ENCODE measurements at places on chromosomes 4 and X.

GRCh38 chr4:153759407-153760316 lies at the start of gene RNF175:
RNF175 (minus strand) TSS chr4:153760024; CDS start chr4:153759862, 162 bp downstream.
- DNase-seq: no peak

GRCh38 chrX:37846934-37847732 lies at the start of gene DYNLT3:
DYNLT3 (minus strand) TSS chrX:37847571; CDS start chrX:37847510, 61 bp downstream.
- DNase-seq: peak; percentile 78

GRCh38 chrX:39477762-39478120 lies 620.0 kb downstream of the BCOR start:
- DNase-seq: peak; percentile 9

DNA sequence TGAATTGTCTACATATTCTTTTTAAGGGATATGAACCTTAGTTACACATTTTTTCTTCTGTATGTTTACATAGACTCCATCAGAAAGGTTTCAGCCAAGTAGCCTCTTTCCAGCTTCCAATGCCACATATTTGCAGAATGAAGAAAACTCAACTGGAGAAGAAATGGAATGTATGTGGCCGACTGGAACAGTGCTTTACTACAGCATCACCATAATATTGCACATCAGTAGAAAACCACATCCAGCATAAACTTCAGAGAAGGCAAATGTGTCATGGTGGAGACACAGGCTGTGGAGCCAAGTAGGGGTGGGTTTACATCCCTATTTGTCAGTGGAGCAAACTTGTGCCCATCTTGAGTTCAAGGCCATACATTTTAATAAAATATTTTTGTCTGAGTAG lies 204.8 kb upstream of the LDB2 start:
- no peak for DNase-seq

GRCh38 chrX:74340051-74340450 lies 36.1 kb downstream of the ZCCHC13 start:
- DNase-seq: no peak

- DNase-seq: no peak
Observed at GRCh38 chrX:10756441-10756840, 136.1 kb upstream of the MID1 start.

DNA sequence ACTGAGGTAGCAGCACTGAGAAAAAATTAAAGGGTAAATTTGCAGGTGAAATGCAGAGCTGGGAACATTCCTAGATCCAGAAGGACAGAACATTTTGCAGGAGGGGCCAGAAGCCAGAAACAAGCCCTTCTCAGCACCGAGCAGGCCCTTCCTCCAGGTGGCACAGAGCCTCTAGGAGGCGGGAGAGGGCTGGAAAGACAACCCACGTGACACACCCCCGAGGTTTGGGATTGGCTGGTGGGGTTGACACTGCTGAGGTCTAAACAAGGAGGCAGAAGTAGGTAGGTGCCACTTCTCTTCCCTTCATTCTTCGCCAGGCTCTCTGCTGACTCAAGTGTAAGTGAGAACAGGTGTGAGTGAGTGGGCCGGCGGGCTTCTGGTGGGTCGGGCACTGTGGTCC lies at the start of gene PAGE4:
Gene PAGE4 (plus strand): TSS at position 288 of the 400 bp plus-strand sequence. CDS start 1,126 bp downstream, outside the sequence.
- no peak for DNase-seq

GRCh38 chr4:188316391-188316790 lies 177.2 kb downstream of the TRIML1 start:
- DNase-seq: no peak

DNA sequence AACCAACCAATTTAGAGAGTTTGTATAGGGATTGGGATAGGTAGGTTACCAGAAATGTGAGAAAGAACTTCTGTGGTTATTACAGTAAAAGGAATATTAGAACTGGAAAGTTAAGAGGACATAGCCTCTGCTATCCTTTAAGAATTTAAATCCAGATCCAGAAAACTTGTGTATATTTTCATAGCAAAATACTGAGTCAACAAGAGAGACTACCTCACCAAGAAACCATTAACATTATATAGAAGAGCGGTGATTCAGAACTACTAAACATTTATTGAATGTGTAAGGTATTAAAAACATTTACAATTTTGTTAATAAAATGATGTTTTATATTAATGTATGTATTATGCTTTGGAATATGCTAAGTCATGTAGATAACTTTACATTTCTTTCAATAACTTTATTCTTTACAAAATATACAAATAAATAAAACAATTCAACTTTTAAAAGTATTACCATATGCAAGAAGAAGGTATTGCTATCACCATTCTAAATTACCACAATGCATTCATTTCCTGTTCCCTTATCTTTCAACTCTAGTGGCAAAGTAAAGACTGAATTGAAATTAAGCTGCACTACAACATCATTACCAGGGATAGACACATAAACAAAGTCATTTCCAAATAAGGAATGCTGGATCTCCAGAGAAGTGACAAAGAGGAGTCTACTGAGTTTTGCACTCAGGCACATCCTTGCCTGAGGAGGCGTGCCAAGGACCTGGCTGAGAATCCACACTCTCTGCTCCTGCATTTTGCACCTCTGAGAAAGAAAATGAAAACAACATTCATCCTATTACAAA lies 6.1 kb upstream of the BDH2 start:
- no peak for DNase-seq

GRCh38 chr4:139647184-139647583 lies 18.4 kb upstream of the MGST2 start:
- no peak for DNase-seq

GRCh38 chrX:42149765-42150164 lies 226.4 kb upstream of the CASK start:
- DNase-seq: no peak

DNA sequence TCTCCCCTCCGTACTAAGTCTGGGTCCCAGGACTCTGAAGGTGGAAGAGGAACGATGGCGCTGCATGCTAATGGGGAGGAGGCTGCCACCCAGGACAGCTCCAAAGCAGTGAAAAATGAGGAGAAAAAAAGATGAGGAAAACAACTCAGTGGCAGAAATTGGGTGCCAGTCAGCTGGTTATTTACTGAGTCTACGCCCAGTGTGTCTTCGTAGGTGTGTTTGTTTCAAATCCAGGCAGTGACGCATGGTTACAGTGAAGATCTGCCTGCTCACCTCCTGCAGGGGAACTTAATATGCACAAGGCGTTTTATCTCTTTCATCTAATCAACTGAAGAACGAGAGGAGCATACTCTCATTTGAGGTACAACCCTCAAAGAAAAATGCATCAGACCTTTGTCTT lies 70.9 kb upstream of the FBXW7 start:
- peak; percentile 58 for DNase-seq

- DNase-seq: no peak
Observed at GRCh38 chrX:43505769-43506168, 150.3 kb upstream of the MAOA start.

DNA sequence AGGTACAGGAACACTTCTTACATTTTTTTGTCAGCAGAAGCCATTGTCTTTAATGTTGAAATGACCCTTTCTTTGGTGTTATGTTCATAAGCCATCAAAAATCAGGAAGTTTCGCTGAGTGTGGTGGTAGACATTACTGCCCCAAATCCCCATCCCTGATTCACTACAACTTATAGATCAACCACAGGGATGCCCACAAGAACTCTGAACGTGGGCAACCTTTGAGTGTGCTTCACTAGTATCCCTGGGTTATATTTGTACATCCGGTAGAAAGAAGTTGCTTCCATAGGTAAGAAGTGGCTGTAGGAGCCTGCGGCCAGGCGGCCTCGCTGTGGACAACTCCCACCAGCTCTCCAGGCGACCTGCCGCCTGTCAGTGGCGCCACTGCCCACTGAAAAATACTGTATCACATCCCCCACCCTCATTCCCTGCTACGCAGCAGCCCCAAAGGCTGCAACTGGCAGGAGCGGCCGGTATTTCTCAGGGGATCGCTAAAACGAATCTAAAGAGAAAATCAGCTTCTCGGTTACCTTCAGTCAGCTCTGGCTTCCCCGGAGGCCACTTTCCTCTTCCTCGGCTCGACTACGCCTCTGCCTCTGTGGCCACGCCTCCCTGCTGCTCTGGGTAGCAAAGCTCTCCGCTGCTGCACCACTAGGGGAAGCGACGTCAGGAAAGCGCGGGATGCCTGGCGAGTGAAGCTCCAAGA lies 13.9 kb upstream of the ETDC start:
- DNase-seq: peak; percentile 51

- DNase-seq: no peak
Observed at GRCh38 chrX:49282647-49283011, 13.0 kb downstream of the PPP1R3F start.

DNA sequence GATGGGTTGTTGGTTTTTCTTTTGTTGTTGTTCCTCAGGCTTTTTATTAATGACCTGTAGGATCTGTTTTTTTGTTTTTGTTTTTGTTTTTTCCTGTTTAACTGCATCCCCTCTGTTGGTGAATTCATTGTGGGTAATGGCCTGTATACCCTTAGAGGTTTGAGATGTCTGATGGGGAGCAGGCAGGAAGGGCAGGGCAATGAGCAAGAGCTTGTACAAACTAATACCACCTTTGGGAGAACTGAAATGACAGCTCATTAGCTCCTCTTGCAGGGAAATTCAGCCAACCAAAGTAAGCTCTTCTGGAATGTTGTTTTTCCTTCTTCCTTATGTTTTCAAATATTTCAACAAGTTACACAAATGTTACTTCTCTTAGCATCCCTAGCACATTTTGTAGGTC lies 23.4 kb downstream of the SH2D1A start:
- no peak for DNase-seq

DNA sequence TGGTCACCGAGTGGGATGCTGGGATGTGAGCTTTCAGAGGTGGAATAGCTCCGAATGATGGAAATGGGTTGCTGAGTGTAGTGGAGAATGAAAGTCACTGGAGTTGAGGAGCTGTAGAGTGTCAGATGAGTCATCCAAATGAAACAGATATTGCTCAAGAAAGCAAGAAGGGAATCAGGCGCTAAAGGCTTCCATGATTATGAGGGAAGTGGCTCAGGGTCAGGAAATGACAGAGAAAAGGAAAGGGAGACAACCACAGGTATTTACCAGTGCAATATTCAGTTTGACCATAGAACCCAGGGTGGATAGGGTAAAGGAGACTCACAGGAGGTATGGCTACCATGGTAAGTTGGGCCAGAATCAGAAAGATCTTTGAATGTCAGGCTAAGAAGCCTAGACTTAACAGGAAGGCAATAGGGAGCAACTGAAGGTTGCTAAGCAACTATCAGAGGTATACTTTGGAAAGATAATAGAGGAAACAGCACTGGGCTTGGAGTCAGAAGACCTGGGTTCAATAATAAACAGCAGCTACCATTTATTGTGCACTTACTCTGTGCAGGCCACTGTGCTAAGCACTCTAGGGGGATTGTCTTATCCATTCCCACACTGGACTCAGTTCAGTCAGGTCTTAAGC lies 11.7 kb downstream of the LAS1L start:
- no peak for DNase-seq

GRCh38 chr4:105896461-105896942 lies 1.2 kb downstream of the NPNT start:
- DNase-seq: no peak

DNA sequence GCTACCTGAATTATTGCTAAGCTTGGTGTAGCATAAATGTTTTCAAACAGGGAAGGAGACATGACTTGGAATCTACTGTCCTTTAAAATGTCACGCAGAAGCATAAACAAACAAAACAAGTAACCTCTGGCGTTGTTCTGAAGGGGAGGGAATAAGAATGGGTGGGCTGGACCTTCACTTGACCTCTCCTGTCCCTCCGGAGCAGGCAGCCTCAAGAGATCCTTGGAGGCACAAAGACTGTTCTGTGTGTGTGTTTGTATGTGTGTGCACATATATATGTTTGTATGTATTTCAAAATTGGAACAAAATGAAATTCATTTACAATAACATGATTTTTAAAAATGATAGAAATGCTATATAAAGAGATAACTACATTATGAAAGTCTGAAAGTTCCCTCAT lies 91.3 kb upstream of the DCLK2 start:
- no peak for DNase-seq

GRCh38 chrX:46873746-46874145 lies 36.9 kb downstream of the RP2 start:
- no peak for DNase-seq

DNA sequence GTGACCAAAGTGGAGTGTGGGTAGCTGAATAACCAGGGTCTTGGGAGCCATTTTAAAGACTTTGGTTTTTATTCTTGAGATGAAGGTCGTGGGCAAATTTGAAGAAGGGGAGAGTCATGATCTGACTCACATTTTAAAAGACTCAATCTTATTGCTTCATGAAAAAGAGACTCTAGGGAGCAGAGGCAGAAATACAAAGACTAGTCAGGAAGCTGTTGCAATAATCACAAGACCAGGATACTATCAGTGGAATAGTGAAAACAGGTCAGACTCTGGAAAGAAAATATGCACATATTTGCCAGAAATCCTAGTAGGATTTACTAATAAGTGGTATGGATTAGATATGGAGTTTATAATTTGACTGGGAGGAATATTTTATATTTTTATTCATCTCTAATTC lies 448.4 kb downstream of the RAPGEF2 start:
- no peak for DNase-seq

DNA sequence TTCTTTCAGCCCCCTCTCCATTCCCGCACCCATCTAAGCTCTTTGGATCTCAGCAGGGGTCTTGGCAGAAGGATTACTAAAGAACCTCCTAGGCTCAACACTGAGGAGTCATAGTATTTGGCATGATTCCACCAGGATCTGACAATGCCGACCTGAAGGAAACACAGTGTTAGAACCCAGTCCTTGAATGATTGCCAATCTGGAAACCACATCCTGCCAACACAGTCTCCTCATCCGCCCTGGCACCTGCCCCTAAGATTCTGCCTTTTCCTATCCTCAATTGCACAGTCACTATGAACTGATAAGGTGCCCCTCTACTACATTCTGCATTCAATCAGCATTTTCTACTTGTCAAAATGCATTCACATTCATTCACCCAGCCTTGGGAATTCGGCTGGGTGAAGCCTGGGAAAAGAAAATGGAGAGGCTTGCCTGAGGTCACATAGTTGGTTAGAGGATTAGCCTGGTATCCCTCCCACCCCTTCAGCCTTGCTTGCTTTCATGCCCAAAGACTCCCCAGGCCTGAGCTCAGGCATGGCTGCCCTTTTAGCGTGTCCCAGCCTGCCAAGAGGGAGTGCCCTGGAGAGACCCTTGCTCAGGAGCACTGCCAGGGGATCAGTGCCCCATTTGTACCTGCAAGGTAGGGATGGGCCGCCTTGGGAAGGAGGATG lies 2.2 kb upstream of the CLDN2 start:
- DNase-seq: peak; percentile 51

GRCh38 chrX:119381349-119381944 lies 17.7 kb upstream of the SLC25A43 start:
- no peak for DNase-seq

GRCh38 chrX:40099055-40099958 lies 1.5 kb upstream of the BCOR start:
- DNase-seq: no peak

- DNase-seq: no peak
Observed at GRCh38 chr4:159555873-159556272, 453.0 kb downstream of the RAPGEF2 start.

All from central memory CD4-positive, alpha-beta T cell (primary cell).